ENCODE measurements at places on chromosomes 2 and 18.

DNA sequence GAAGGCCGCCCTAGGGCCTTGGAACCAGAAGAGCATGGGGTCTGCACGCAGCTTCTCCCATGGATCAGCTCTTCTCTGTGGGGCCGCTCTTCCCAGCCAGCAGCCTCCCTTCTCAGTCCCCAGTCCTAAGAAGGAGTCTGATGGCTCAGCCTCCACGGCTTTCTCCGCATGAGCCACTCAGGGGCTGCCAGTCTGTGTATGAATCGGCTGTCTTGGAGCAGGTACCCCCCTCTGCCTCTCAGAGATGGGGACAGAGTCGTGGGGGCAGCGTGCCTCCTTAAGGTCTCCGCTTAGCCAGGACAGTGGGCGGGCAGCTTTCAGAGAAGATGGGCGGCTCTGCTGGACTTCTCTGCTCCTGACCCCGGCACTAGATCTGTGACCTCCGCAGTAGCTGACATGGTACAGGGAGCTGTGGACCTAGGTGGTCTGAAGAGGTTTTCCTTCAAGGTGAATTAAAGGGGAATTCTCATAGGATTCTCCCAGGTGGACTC is 21.6 kb downstream of the INPP5D start:
- no peak for DNase-seq

- no peak for DNase-seq
These were observed 446.6 kb downstream of the IRS1 start for GRCh38 chr2:226352941-226353560.

DNA sequence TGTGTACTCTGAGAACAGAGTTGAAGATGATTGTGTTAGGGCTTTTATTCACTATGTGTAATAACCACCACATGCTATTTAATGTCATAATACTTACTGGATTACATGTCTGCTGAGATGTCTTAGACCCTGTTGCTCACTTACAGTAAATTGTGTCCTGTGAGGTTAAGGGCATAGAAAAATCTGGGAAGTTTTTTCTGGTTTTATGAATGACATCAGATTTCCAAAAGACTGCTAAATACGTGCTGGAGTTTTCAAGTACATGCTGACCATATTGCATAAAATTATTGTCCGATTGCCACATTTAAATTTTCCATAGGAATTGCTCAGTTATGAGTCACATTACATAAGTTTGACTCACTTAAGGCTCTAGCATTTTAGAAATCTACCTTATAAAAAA is 96.7 kb upstream of the COL5A2 start:
- DNase-seq = no peak

DNA sequence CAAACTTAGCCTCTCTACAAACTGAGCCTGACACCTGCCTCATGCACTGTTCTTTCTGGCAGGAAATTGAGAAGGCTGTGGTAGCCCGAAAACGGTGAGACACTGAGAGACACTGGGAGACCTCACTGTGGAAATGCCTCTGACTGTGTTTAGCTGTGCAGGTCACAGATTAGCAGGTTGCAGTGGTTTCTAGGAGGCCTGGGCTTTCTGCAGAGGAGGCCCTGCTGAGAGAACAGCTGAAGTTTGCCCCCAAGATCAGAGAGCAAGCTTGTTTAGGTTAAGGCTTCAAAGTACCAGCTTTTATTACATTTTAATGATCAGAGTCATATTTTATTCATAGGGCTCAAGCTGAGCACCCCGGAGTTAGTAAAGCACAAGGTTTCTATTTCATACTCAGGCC is 68.7 kb upstream of the LYPD6 start:
- DNase-seq = no peak

GRCh38 chr18:51211552-51211951 is 14.1 kb upstream of the MEX3C start:
- no peak for DNase-seq

GRCh38 chr2:191686729-191687128 is 8.8 kb downstream of the NABP1 start:
- no peak for DNase-seq

GRCh38 chr2:238159661-238160205 is 963 bp downstream of the ERFE start:
- no peak for DNase-seq

DNA sequence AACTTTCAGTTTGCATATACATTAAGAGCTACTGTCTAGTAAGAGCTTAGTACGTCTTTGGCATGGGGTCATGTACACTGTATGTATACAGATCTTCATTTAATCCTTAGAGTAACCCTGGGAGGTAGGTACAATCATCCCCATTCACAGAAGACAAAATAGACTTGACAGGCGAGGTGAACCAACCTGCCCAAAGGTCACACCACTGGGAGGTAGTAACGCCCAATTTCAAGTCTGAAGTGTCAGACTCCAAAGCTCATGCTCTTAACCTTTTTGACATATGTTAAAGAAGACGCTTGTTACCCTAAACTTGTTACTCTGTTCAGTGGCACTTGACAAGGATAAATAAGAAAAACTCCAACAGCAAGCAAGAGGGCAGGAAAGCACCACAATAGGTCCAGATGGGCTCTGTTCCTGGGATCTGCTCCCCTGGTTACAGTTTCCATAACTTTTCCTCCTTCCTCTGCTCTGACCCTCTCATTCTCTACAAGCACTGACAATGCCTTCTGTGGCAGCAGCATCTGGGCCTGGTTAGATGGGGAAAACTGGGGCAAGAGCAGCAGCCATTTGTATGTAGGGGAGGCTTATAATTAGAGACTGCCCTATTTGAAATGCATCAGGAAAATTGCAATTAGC is 64.7 kb upstream of the SERTAD2 start:
- no peak for DNase-seq

DNA sequence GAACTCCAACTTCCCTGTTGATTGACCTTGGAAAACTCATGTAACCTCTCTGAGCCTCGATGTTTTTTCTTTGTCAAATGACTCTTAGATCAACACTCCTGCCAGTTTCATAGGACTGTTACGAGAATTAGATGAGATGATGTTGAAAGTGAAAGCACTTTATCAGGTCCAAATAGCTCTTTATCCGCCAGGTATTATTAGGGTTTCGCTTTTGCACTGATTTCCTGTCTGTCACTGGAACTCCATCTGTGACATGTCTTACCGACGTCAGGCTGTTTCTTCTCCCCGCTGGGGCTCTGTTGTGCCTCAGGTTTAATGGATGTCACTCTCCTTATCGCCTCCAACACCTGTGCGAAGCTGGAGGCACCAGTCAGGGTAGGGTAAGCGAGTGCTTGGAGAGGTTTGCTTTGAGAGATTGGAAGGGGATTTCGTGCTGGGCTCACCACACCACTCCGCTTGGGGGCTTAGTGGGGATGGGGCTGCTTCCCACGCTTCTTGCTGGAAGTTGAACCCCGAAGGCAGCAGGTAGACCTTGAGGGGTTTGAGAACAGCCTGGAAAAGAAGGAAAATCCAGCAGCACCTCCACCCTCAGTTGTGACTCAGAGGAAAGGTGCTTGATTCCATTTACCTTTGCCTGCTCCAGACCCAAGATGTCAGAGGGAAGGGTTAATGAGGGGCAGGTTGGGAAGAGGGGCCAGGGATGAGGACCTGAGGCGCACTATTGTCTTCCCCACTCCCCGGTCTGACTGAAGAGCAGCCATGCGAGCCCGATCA is 4.3 kb downstream of the GAD1 start:
- no peak for DNase-seq

DNA sequence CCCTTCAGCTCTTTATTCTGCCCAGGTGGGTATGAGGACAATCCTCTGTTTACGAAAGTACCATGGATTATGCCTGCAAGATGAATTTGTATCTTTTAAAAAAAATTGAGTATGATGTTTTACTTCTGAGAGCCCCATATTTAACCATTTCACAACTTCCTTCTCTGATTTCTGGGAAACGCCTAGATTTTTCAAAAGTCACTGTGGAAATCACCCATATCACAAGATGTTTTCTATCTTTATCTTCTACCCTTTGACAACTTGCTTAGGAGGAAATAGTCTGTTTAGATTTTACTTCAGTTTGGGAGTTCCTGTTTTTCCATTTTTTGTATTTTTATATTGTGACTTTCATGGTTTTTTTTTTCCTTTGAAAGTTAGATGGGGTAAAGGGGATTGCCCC is 53.0 kb downstream of the ICOS start:
- no peak for DNase-seq

- DNase-seq = no peak
These were observed 548.3 kb upstream of the VWC2L start for GRCh38 chr2:213862407-213863076.

- DNase-seq = peak; percentile 79
These were observed 165.0 kb downstream of the ANTXR1 start for GRCh38 chr2:69177785-69178636.

GRCh38 chr2:11344956-11345677 is 681 bp upstream of the ROCK2 start:
- peak; percentile 38 for DNase-seq

DNA sequence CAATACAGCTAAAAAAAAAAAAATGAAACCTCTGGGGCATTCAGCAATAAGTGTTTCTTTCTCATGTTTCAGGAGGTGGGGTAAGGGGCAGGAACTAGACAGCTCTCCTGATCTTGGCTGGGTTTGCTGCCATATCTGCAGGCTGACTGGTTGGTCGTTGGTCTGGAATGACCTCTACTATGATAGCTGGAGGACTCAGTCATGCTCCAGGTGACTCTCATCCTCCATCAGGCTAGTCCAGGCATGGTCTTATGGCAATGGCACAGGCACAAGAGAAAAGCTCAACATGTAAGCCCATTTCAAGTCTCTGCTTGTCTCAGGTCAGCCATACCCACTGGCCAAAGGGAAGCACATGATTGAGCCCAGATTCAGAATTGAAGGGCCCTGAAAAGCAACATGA is 9.5 kb upstream of the SLC1A4 start:
- no peak for DNase-seq

GRCh38 chr2:36859366-36859792 is 107.0 kb downstream of the STRN start:
- DNase-seq = no peak

DNA sequence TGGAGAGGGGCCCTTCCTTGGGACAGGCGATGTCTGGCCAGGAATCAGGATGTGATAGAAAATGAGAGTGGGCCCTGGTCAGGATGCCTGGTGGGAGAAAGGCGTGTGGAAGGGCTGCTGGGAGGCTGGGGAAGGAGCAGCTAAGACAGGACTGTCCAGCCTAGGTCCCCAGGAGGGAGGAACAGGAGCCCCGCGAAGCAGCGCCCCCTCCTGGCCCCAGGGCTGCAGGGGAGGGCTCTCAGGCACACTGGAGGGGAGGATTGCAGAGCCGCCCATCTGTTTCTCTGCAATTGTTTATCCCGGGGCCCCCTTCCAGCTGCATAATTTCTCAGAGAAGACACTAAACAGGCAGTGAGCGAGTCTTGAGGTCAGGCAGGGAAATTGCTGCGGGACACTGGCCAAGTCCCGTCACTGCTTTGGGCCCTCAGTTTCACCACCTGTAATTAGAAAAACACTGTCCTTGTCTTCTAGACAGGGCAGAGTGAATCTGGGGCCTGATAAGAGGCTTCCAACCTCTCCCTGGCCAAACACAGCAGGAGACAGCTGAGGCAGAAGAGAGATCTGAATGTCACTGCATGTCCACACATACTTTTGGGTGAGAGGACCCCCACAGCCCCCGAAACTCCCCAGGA is 3.9 kb upstream of the NPPC start:
- DNase-seq = no peak

DNA sequence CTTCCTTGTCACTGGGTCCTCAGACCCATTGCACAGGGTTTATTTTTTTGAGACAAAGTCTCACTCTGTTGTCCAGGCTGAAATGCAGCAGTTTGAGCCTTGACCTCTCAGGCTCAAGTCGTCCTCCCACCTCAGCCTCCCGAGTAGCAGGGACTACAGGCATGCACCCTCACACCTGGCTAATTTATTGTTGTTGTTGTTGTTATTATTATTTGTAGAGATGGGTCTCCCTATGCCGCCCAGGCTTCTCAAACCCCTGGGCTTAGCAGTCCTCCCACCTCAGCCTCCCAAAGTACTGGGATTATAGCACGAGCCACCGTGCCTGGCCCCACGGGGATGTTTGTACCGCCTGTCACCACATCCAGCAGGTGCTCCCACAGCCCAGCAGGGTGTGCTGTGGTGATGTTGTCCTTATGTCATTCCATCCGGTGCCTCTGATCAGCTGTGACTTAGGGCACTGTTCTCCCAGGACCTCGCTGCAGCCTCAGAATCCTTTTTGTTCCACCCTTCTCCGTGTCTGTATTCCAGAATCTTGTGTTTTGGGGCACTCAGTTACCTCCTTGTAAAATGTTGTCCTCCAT is 182.3 kb downstream of the INO80D start:
- no peak for DNase-seq

DNA sequence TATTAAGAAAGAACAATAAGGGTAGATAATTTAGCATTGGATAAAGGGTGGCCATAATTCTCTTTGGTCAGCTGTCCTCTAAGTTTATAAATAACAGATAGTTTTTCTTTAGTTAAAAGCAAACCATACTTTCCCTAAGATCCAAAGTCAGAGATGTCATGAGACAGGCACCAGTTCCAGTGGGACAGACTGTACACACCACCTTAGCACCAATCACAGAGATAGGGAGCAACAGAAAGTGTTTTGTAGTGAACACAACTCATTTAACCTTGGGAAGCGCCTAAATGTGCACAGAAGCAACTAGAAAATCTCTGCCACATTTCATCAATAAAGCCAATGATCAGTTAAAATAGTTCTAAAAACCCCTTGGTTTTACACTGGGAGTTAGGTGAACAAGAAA is 186.8 kb upstream of the SMAD7 start:
- DNase-seq = no peak

- no peak for DNase-seq
These were observed 9.7 kb upstream of the CUL3 start for GRCh38 chr2:224594840-224595239.

GRCh38 chr2:206693399-206694137 is 24.6 kb downstream of the DYTN start:
- no peak for DNase-seq

DNA sequence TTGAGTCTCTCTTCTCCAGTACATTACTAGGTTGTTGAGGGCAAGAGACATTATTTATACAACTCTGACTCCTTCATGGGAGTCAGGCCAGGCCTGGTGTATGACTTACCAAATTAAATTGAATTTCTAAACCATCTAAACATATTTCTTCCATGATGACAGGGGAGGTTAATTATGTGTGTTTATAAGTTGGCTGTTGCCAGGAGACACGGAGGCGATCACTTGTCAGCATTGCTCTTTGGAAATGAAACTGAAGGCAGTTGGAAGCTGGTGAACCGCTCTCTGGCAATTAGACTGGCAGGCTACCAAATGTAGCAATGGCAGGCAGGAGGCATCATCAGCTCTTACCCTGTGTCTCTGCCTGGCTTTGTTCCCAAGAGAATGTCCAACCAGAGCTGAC is 241.4 kb downstream of the KCNS3 start:
- DNase-seq = peak; percentile 3

DNA sequence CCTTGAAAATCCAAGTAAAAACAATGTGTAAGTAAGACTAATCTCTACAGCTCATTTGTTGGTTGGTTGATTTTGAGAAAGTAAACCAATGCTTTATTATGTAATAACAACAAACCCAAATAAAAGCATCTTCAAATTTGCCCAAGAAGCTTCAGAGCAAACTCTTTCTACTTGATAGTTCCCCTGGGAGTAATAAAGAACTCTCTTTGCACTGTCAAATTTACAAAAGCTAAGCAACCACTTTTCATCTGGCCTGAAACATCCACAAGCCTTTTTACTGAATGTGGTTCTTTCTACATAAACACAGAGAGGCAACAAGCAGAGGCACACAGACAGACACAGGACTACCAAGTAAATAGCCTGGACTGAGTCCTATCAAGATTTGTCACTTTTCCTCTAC is 28.8 kb upstream of the CACNB4 start:
- no peak for DNase-seq

GRCh38 chr2:31729442-31730092 is 148.8 kb upstream of the SRD5A2 start:
- no peak for DNase-seq

GRCh38 chr2:20424300-20425290 is 22.3 kb upstream of the RHOB start:
- DNase-seq = no peak

Data from thoracic aorta (tissue), 2 donors.